Activated gamma-delta T cell (primary cell): ENCODE measurements at places on chromosomes 16 and 17.

GRCh38 chr16:87333101-87333500 lies 15.9 kb upstream of the C16orf95 start:
- no peak for DNase-seq

DNA sequence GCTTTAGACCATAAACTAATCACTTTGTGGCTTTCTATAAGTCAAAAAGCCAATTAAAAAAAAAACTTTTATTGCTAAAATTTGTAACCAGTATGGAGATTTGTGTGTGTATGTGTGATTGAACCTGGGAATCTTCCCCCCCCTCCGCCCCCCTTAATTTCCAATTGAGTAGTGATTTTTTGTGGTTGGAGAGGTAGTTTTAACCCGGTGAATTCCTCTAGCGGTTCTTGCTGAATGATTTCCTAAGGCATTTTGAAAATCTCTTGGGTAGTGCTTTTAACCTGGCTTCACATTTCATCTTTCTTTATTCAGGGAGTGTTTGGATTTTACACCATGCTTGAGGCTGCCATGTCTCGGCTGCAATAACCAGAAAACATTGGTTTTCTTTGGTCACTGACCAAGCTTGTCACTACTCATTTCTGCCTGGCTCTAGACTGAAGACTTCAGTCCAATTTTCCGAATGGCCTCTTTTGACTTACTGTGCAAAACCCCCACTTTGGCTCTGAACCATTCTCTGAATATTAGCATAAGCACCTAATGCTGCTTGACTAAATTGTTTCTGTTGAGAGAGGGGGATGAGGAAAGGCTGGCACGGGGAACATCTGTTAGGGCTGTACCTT lies 35.6 kb downstream of the PRKCA start:
- no peak for DNase-seq

GRCh38 chr16:72739577-72739976 lies 308.4 kb downstream of the ZFHX3 start:
- no peak for DNase-seq

DNA sequence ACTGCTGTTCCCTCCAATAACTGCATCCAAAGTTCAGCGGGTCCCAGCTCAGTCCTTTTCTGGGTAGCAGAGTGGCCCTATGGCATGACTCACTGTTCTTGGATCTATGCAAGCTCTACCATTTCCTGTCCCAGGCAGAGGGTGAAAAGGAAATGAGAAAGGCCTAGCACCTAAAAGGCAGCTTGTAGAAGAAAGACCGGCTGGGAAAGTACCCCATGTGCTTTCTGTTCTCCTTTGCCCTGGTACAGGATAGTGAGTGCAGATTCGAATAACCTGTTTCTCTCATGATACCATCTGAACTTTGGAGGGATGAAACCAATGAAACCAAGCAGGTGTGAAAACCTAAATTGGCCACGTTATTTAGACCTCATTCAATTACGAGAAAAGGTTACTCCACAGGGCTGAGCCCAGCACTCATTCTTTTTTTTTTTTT lies 12.7 kb upstream of the HASPIN start:
- no peak for DNase-seq

- no peak for DNase-seq
Measured at GRCh38 chr17:43528319-43528987, 17.7 kb downstream of the ETV4 start.

GRCh38 chr16:67544844-67545664 lies 16.4 kb downstream of the RIPOR1 start:
- no peak for DNase-seq

DNA sequence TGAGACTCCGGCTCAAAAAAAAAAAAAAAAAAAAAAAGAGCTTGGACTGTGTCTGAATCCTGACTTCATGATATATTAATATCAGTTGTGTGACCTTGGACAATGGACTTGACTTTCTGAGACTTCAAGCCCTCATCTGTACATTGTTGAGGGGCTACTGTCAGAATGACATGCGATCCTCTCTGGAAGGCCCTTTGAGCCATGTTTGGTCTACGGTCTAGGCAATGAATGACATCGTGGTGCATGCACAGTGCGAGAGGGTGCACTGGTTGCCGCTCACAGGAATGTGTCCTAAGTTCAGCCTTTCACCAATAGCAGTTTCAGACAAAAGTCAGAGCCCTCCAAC lies 43.0 kb upstream of the ZNF629 start:
- DNase-seq = no peak

DNA sequence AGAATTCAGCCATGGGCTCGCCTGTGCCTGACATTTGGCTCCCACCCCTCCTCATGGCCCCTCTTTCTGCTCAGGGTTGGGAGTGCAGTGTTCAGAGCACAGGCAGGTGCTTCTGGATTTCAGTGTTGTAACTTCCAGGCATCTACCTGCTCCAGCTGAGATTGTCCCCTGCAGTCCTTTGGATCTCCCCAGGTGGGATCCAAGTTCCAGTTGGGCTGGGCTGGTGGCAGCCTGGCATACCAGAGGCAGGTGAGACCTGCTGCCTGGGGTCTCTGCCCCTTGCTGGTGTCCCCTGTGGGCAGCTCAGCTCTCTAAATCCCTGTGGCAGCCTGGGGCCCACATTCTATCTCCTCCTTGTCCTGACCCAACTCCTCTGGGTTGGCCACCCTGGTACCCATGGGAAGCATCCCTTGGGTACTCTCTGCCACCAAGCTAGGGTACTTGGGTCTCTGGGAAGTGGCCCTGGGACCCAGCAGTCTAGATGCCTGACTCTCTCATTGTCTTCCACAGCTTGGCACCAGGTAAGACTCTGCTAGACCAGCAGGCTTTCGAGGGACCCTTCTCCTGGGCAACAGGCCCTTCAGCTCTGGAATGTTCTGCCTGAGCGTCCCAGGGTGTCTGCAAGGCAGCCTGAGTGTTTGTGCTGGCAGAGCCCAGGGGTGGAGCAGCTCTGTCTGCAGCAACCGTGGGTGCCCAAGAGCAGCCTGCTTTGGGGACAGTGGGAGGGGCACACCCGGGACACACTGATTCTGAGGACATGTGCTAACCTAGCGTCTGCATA lies 42.5 kb downstream of the DNAH17 start:
- no peak for DNase-seq

GRCh38 chr17:47704116-47704515 lies 10.2 kb downstream of the TBKBP1 start:
- DNase-seq = no peak

DNA sequence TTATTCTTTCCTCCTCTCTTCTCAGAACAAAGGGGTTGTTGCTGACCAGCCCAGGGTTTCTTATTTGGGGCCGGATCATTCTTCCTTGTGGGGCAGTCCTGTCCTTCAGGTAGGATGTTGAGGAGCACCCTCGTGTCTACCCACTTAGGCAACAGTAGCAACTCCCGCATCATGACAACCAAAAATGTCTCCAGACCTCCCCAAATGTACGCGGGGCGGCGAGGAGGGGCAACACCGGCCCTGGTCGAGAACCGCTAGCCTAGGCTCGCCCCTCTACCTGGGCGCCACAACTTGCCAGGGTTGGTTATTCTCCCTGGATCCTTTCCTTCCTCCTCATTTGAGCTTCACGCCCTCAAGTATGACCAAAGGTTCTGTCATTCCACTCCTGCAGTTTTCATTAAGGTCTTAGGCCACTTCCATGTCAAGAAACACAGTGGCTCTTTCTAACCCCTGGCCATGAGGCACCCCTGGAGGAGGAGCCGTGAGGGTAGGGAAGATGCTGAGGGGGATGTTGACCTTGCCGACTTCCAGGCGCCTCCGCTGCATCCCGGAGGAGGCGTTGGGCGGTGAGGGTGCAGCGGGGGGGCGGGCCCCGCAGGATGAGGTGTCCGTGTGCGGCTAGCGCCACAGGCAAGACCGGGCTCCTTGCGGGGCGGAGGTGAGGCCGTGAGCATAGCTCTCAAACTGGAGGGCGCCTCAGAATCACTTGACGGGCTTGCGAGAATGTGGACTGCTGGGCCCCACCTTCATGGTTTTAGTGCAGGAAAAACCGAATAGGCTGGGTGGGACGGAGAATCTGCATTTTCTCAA lies 712 bp upstream of the SPECC1 start:
- no peak for DNase-seq

DNA sequence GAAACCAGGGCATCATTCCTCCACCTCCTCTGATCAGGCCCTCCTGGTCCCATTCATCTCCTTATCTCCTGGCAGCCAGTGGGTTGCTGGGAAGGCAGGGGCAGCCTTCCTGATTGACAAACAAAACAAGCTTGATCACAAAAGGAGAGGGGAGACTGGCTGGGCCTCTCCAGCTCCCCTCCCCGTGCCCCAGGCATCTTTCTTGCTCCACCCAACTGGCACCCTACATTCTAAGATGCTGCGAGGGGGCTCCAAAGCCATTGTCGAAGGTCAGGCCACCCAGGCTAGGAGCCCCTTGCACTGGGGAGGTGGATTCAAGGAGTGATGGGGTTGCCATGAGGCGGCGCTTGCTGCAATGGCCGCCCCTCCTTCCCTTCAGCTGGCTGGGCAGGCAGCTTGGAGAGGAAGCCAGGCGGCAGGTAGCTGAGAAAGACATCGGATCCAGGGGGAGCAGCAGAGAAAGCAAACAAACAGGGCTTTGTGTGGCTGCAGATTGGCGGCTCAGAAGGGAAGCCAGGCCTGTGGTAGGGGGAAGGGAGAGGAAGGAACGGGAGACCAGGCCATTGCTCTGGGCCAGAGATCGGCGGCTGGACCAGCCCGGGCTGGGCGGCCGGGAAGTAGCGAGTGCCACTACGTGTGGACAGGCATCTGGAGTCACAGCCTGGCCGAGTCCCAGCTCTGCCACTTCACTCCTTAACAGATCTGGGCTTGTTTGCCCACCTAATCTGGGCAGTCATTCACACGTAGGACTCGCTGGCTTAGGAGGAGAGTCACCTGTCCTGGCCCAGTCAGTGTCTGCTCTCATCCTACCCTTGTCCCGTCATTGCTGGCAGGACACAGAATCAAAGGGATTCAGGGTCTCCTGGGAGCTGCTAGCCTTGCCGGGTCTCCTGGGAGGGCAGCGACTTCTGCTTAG lies 12.3 kb downstream of the RAI1 start:
- DNase-seq = no peak

- DNase-seq = no peak
Measured at GRCh38 chr17:6557040-6557438, 684 bp upstream of the PITPNM3 start.

- DNase-seq = no peak
Measured at GRCh38 chr17:50039058-50039457, 16.9 kb upstream of the ITGA3 start.
